Stimulated activated CD4-positive, alpha-beta T cell treated with anti-CD3 and anti-CD28 coated beads, Interleukin-12 subunit alpha, Interleukin-12 subunit beta, amount 100 ng/mL, for 4 hours (primary cell): ENCODE measurements at places on chromosomes 6 and 20.

DNA sequence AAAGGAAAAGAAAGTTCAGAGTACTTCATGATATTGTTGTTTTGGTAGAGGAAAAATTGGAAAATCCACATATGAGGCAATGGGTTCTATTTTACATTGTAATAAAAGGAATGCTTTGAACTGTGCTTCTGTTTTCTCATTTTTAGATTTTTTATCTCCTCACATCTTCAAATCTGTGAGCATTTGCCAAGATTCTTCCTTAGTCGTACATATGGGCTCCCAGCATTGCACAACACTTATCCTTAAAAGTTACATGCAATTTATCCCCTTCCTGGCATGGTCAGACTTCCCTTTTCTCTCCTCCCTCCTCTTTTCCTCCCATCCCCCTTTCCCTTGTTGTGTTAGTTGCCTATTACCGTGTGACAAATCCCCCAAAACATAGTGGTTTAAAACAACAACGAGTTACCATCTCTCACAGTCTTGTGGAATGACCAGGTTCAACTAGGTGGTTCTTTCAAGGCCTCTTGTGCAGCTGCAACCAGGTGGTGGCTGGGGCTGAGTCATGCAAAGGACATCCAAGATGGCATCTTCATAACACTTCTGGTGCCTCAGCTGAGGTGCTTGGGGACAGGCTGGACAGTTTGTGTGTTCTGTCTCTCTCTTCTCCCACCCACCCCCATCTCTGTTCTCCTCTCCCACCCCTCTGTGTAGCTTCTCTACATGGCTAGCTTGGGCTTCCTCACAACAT is 68.7 kb downstream of the TXNDC5 start:
- no peak for DNase-seq

DNA sequence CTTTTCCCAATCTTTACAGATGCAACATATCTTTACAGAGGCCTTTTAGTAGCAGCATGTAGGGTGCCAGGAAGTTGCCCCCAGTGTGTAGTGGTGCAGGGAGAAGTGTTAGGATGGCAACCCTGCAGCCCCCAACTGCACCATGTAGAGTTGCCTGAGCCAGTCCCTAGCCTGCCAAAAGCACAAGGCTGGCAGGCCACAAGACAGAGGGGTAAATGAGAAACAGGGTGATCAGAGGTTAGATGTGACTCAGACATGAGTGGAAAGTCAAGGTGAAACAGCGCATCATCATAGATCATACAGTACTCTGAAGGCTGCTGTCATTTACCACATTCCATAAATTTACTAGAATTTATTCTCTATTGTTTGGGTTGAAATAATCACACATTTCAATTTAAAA is 467.5 kb downstream of the PRKN start:
- DNase-seq: no peak

DNA sequence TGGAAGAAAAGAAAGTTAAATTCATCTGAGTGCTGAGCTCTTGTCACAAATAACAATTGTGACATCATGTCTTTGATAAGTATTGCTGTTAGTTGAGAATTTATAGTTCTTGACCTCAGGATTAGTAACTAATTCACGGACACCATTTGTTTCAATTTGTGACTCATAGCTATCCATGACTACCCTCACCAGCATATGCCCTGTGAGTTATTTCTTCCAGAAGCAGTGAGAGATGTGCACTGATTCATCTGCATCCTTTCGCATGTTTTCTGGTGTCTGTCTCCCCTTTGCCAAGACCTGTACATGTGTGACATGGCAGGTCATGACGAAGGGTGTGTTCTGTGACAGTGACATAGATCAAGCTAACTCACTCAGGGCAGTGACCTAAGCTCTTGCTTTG is 86.9 kb downstream of the SOBP start:
- DNase-seq: no peak

- DNase-seq: no peak
These were observed 138.8 kb downstream of the HFE start for GRCh38 chr6:26225848-26226578.

DNA sequence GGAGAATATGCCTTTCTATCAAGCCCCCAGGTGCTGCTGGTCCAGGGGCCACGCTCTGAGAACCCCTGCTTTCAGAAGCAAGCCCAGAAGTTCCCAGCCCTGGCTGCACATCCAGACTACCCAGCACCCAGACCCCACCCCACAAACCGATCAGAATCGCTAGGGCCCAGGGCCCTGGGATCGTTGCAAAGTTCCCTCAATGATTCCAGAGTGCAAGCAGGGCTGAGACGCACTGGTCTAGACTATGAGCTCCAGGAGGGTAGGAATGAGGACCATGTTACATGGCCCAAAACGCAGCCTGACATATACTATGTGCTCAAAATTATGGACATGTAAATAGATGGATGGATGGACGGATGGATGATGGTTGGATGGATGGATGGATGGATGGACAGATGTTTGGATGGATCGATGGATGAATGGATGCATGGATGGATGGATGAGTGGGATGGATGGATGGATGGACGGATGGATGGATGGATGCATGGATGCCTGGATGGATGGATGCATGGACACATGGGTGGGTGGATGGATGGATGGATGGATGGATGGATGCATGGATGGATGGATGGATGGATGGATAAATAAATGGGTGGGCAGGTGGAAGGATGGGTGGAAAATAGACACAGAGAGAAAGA is 194.1 kb downstream of the PREX1 start:
- no peak for DNase-seq

GRCh38 chr20:19918965-19919329 is 98.2 kb upstream of the NAA20 start:
- no peak for DNase-seq

- DNase-seq: no peak
These were observed 291.8 kb downstream of the BMP7 start for GRCh38 chr20:56974499-56975250.

GRCh38 chr20:48536206-48536605 is 291.6 kb downstream of the PREX1 start:
- no peak for DNase-seq

DNA sequence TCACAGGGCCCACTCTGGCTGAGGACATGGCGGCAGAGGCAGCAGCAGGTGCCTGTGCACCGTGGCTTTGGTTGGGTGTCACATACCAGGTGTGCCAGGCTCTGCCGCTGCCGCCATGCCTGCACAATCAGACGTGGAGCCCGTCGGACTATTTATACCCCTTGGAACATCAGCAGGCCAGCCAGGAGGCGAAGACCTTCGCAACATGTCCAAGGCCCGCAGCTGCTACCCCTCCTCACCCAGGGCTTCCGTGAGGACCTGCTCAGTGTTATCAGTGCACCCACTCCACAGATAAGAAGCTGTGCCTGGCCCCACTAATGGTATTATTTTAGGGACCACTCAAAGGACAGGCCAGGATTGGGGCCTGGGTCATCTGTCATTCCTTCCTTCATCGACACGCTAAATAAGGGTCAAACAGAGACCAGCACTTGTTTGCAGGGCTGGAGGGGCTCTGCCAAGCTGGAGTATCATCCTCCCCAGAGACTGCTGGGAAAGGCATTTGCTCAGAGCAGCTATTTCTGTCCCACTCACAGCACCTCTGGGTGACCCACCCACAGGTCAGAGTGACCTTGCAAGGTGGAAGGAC is 109.2 kb downstream of the BMP7 start:
- DNase-seq: no peak

GRCh38 chr20:20606050-20606449 is 106.4 kb downstream of the RALGAPA2 start:
- DNase-seq: no peak

DNA sequence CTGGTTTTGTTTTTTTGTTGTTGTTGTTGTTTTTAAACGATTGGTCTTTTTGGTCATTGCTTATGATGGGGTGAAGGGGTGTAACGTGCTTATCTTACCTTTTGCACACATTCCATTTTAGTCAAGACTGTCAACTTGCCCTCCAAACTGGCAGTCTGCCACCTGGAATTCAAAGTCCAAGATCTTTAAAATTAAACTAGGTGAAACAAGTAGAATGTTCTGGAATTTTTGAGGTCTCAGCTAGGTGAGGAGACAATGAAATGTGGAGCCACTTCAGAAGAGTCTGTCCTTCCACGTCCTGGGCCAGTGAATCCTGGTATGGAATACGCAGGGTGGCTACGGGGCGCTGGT is 344.6 kb downstream of the ZFAND3 start:
- no peak for DNase-seq

DNA sequence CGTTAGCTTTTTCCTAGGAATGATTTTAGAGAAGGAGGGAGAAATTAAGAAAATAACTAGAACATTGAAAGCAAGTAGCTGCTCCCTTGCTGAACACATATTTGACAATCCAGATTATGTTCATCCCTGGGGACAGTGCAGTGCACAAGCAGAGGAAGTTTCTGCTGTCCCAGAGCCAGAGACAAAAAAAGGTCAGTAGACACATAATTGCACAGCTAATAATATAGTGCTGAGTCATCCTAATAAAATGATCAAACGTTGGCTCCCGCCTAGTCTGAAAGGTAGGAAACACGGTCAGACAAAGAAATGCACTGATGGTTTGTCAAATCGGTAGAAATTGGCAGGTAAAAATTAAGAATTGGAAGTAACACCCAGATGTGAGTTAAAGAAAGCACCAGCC is 21.7 kb upstream of the SSTR4 start:
- no peak for DNase-seq

DNA sequence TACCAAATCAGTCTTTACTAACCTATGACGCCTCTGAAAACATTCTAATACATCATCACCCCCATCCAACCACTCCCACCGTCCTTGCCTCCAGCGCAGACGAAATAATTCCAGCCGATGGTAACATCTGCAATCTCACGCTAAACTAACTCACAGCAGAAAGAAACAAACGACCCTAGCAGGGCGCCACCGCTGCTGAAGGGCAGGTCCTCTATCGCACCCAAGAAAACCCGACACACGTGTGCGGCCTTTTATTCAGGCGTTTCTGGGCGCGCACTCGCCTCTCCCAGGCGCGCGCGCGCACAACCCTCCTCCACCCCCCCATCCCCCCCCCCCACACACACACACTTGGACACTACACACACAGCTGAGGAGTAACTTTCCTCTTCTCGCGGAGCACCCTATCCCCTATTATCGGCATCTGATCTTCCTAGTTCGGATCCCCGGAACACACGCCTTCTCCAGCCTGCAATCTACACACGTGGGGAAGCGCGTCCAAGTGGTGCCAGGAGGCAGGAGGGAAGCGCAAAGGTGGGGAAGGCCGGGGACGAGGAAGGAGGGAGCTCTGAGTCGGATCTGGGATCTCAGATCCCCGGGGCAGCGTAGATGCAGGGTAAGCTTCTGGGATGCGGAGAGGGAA is 1.4 kb downstream of the GFOD1 start:
- DNase-seq: peak; percentile 36

- no peak for DNase-seq
These were observed 88.2 kb downstream of the GJA1 start for GRCh38 chr6:121523628-121524027.
